ENCODE measurements at places on chromosomes 6 and 20.

DNA sequence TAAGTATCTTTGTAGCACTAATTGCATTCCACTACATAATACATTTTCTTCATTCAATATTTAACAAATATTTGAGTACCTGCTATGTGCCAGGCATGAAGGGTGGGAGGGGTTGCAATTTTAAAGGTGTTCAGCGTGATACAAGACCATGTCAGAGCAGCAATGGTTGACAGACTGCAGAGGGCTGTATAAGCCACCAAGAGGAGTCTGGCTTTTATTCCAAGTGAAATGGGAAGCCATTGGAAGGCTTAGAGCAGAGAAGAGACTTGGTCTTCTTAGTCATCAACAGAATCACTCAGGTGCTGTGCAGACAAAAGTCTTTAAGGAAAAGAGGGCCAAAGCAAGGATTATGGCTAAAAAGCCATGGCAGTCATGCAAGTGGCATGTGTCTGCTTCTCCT lies 360.8 kb upstream of the ARID1B start:
- no peak for DNase-seq

DNA sequence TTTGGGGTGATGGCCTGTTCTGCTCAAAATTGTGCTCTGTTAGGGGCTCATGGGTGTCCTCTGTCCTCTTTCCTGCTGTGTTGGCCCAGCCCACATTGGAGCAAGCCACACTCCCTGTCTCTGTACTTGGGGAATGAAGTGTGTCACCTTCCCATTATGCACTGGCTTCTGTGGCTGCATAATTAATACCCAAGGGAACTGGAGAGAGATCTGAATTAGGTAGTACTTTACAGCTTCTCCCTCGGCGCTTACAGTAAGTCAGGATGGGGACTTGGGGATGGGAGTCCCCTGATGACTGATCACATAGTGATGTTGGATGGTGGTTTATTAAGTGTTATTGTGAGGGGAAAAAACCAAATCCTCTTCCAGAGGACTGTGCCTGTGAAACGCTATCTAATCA lies 116.6 kb downstream of the FOXO3 start:
- no peak for DNase-seq

DNA sequence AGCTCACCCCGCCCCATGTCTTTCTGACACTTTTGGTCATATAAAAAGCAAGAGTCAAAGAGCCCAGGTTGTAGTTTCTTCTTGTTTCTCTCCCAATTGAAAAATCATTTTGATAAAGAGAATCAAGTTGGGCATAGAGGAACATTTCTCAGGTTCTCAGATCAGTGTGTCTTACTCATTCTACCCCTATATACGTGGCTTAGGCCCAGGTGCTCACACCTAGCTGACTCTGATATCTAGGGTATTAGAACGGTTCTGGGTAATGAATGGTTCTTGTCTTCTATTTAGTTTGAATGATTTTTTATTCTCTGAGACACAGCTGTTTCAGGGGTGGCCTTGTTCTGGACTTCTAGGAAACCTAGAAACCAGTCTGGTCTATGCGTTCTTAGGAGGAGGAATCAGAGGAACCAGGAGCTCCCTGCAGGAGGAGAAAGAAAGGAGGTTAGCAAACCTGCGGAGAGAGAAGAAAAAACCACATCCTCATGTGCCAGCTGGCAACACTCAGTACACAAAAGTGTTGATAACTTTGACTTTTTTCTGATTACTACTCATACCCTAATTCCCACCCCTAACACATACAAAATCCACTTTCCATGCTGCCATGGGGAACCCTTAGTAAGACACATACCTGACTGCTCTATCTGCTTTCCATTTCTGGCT lies 178.0 kb downstream of the CLIC5 start:
- DNase-seq, result no peak

GRCh38 chr6:7324520-7324919 lies 11.5 kb upstream of the SSR1 start:
- no peak for DNase-seq

GRCh38 chr20:60054716-60055634 lies 96.8 kb downstream of the CDH26 start:
- no peak for DNase-seq

DNA sequence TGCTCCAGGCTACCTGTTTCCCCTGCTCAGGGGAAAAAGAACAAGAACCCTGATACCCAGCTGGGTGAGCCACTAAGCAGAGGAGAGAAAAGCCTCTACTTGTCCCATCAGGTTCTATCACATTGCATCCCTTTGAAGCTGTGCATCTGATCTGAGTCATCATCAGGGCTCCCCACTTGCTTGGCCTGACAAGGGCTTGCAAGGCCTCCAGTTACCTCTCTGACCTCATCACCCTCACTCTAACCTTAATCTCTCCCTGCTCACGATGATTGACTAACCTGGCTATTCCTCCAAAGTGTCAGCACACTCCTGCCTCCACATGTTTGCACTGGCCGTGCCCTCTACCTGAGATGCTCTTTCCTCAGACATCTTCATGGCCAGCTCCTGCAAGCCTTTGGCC lies 309.5 kb upstream of the CHD6 start:
- DNase-seq, result no peak

- DNase-seq, result no peak
Observed at GRCh38 chr6:163085426-163085825, 329.1 kb upstream of the QKI start.

DNA sequence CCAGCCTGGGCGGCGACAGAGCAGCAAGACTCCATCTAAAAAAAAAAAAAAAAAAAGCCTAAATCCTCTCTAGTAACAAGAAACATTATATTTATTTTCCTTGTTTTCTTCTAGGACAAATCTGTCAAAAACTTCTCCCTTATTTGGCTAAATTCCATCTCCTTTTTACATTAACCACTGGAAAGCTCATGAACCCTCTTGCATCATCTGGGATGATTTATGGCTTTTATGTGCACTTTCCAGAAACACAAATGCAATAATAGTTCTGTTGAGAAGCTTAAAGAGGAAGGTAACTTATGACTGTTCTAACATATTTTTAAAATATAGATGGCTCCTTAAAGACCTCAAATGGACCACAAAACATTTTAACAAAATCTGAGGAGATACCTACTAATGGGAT lies 526.1 kb upstream of the SPTLC3 start:
- no peak for DNase-seq

DNA sequence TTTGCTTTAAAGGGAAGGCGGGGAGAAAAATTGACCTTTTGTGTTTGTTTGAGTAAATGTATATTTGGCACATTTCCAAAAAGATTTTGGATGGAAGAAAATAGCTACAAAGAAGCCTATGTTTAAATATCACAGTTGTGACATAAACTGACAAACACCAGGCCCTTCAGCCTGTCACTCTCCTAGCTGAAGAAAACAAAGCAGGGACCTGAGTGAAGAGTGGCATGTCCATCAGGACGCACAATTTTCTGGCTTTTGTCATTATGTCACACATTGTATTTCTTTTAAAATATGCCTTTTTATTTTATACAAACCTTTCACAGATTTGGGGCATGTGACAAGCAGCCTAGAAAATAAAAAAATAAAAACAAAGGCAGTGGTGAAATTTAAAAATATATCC lies 241.2 kb downstream of the OGFRL1 start:
- DNase-seq, result no peak

- no peak for DNase-seq
Observed at GRCh38 chr20:54431156-54431944, 44.0 kb upstream of the DOK5 start.

- no peak for DNase-seq
Observed at GRCh38 chr6:133880896-133881295, 8.0 kb upstream of the TCF21 start.

DNA sequence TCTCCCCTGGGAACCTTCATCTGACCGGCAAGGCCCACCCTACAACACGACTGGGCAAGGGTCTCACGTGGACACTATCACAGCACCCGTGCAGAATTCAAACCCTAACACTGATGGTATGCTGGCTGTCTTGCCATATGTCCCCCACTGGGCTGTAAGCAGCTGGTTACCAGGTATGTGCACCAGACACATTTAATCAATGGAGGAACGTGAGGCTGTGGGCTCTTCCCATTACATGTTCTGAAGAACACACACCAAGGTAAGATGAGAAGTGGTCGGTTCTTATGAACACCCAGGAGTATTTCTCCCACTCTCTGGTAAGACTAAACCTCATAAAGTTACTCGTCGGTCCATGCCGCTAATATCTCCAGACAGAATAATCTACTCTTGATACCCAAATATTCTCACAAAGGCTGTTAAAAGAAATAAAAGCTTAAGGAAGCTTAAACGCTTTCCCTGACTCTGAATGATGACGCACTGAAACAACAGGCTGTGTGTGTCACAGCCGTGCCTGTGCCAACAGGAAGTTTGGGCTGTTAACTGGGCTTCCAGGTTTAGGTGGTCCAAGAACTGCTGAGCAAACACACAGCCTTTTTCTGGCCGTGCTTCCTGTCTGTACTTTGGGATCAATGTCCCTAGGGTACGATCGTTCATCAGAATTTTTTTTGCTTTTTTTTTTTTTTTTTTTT lies 75.3 kb downstream of the SLC23A2 start:
- no peak for DNase-seq

GRCh38 chr6:162125659-162126058 lies 601.9 kb downstream of the PRKN start:
- no peak for DNase-seq

DNA sequence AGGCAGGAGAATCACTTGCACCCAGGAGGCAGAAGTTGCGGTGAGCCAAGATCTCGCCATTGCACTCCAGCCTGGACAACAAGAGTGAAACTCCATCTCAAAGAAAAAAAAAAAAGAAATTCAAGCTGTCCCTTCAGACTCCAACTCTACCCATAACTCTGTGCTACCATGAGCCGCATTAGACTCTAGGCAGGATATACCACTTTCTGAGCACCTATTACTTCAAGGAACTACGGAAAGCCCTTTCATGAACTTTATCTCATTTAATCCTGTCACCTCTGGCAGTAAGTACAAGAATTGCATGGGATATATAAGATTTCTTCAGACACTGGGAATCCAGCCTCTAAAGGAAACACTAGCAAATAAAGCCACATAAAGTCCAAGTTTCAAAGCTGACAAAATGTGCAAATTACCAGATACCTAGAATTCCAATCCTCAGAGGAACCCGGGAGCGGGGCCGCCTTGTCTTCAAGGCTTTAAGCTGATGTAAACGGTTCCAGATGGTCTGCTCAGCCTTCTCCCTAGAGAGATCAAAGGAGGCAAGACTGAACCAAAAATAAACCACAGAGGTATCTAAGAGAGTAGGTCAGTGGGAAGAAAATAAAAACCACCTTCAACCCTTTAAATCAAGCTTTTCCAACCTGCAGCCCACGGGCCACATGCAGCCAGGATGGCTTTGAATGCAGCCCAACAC lies 9.4 kb downstream of the CDK5RAP1 start:
- no peak for DNase-seq

- DNase-seq, result no peak
Observed at GRCh38 chr6:114375541-114376192, 32.8 kb upstream of the HS3ST5 start.

GRCh38 chr6:145087034-145087433 lies 648.3 kb downstream of the EPM2A start:
- no peak for DNase-seq

DNA sequence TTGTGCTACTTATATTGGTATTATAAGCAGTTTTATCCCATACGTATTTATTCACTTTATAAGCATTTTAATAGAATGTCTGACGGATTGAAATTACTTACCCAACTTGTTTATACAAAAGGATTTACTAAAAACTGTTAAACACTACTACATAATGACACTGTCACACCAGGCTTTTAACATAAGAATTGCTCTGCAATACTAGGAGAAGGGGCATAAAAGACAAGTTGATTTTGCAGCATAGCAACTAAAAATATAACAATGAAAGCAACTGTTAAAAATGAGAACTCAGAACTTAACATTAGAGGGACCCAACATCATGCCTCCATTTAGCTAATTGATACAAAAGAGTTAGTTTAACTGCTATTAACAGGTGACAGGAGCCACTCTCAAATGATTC lies 995.3 kb downstream of the PHF3 start:
- DNase-seq, result no peak

DNA sequence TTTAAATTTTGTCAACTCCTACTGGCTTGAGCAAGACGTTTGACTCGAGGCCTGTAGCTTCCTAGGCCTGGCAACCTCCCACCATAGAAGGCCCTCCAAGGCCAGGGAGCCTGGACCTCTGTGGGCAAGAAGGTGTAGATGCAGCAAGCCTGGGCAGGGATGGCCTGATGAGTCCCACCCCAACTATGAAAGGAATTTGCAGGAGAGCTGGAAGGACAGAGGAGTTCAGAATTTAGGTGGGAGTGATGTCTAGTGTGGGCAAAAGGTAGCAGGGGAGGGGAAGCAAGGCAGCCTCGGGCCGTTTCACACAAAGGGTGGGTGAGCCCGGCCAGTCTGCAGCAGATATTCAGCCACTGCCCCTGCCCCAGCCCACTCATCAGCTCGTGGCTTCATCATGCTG lies 245.2 kb downstream of the CDH26 start:
- DNase-seq, result no peak

DNA sequence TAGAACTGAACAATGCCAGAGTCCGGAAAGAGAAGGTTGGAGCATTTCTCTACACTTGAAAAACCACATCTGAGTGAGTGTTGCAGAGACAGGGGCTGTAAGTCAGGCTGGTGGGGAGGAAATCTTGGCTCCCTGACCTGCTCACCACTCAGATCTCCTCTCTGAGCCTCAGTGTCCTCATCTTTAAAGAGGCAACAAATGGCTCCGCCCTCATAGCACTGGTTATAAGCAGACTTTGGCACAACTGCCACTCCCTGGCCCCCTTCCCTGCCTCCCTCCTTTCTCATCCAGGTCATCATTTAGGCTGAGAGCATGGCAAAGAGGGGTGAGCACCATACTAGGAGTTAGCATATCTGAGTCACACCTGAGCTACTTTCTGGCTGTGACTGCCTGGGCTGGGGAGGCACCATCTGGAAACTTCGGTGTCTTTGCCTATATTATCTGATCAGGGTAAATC lies 10.6 kb downstream of the SIRPG start:
- no peak for DNase-seq

- DNase-seq, result no peak
Observed at GRCh38 chr20:51354769-51355319, 187.7 kb downstream of the NFATC2 start.

DNA sequence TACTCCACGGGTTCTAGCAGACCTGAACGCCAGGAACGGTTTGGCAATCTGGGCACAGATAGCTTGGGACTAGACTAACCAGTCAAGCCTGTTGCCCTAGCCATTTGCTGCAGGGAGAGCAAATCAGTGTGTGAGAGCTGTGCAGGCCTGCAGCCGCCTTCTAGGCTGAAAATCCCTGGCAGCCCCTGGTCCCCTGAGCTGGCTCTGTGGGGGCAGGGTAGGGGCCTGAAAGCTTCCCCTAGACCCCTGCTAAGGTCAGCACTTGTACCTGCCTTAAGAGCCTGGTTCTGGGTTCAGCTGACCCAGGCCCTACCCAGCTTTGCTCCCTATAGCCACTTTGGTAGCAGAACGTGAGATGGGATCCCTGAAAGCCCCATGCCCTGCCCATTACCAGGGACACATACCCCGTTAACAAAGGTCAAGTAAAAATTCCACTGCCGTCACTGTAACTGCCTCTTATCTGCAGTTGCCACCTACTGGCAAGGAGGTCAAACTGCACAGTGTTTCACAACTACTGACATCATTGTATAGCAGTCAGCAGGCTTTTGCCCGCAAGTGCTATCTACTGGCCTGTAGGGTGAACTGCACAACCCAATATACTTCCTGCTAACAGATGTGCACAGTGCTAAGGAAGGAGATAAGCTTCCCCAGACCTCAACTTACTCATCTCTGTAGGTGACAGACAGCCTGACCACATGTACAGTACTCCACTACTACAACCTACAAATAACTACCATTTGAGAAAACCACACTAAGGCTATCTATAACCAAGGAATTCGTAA lies 95.1 kb upstream of the OLIG3 start:
- peak; percentile 26 for DNase-seq
